ENCODE measurements at places on chromosomes 4 and X.

DNA sequence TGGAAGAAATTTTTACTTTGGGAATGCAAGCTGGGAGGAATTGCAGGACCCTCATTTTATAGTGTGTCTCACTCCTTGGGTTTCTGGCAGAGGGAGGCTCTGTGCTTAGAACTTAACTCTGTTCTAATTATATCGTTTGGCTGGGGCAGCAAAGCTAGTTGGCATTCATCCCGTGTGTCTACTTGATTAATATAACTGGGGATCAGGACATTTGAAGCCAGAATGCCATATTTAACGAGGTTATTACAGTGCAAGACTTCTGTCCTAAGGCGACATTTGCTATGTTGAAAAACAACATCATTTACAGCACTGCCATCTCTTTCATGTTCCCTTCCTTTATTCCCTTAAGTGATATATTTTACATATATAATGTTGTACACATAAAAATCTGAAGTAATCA, 179.1 kb upstream of the TBC1D9 start:
- H3K27ac ChIP-seq = no peak overlapping the region
- no peaks in the 10 kb centered on the region for H3K36me3 ChIP-seq
- no peaks in the 10 kb centered on the region for H3K4me1 ChIP-seq
- peaks cover 29% of the 10 kb centered on the region for H3K27me3 ChIP-seq
- no peak for DNase-seq

- H3K4me1 ChIP-seq = peaks cover 11% of the 10 kb centered on the region
- DNase-seq = no peak
- no peak overlapping the region for H3K4me3 ChIP-seq
- H3K27ac ChIP-seq = peak overlapping the region; percentile 37
These were observed 94.7 kb upstream of the NAP1L5 start for GRCh38 chr4:88792268-88792781.

DNA sequence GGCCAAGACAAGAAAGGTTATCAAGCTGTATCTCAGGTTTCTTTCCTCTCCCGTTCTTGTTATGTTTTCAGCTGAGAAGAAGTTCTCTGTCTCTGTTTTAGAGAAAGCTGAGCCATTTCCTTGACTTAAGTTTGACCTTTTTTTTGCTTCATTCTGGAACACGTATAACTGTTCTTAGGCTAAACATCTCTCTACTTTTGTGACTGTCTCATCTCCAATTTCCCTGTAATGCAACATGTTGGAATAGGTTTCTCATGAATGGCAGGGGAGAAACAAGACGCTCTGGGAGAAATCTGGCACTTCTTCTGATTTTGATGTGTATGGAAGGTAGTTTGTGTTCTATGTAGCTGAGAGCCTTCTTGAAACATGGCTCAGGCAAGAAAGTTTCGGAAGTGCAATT, 36.2 kb upstream of the SFRP2 start:
- H3K27me3 ChIP-seq = peaks cover 23% of the 10 kb centered on the region
- no peak overlapping the region for H3K27ac ChIP-seq
- DNase-seq = no peak
- H3K4me3 ChIP-seq = no peak overlapping the region
- H3K4me1 ChIP-seq = no peaks in the 10 kb centered on the region

DNA sequence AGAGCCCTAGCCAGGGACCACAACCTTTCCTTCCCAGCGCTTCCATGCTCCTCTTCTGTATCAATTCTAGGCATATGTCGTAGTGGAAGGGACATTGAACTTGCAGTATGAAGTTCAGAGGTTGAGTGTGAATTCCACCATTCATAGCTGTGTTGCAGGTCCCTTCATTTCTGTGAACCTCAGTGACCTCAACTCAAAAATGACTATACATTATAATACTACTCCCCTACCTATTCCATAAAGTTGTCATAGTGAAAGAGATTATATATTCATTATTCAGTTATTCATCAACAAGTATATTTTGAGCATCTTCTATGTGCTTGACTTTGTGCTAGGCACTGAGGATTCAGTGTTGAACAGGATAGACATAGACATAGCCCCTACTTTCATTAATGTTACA, 28.0 kb downstream of the SH3BGRL start:
- no peak overlapping the region for H3K4me3 ChIP-seq
- no peaks in the 10 kb centered on the region for H3K27me3 ChIP-seq
- no peak overlapping the region for H3K27ac ChIP-seq
- H3K36me3 ChIP-seq = no peaks in the 10 kb centered on the region
- DNase-seq = no peak

- no peak overlapping the region for H3K4me3 ChIP-seq
- DNase-seq = no peak
These were observed 23.3 kb downstream of the FRYL start for GRCh38 chr4:48756689-48757220.

DNA sequence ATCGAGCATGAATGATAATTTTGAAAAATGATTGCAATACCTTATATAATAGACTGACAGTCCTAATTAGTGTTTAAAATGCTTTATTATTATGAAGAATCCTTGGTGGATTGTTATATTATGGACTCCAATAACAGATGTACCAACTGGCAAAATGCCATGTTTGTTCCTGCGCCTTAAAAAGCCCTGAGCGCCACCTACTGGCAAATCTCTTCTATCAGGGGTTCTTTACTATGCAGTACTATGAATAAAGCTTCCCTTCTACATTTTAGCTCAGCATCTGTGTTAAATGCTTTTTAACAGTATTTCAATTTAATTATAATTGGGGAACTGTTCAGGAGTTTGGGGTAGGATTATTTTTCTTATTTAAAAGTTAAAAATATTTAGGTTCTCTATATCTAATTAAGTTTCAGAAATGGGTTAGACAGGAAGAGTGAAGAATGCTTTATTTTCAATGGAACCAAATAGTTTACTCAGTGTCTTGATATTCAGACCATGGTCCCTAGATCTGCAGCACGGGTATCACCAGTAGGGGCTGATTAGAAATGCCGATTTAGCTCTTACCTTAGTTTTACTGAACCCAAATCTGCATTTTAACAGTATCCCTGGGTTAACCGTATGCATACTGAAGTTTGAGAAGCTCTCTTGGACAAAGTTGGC, 20.0 kb downstream of the CFAP97 start:
- no peak overlapping the region for H3K4me3 ChIP-seq
- no peaks in the 10 kb centered on the region for H3K27me3 ChIP-seq
- peak overlapping the region; percentile 75 for H3K27ac ChIP-seq

All from T-helper 17 cell (primary cell).